ENCODE measurements at places on chromosomes 6 and 20. TPM values are rescaled to one million over a fixed set of nuclear protein-coding genes. Genes with fewer than 3 reads are reported as not detected.

GRM4 gene
- total RNA-seq, result not detected

RNF182 gene
- 0.37 TPM for total RNA-seq

NFYA gene
- total RNA-seq, result 8.4 TPM

C4B gene
- 121 TPM for total RNA-seq

RGS17 gene
- total RNA-seq, result 0.62 TPM

MDC1 gene
- 24.4 TPM for total RNA-seq

TRIM31 gene
- not detected for total RNA-seq

IBTK gene
- total RNA-seq, result 32.2 TPM

C20orf144 gene
- not detected for total RNA-seq

BTNL2 gene
- total RNA-seq, result not detected

DNA sequence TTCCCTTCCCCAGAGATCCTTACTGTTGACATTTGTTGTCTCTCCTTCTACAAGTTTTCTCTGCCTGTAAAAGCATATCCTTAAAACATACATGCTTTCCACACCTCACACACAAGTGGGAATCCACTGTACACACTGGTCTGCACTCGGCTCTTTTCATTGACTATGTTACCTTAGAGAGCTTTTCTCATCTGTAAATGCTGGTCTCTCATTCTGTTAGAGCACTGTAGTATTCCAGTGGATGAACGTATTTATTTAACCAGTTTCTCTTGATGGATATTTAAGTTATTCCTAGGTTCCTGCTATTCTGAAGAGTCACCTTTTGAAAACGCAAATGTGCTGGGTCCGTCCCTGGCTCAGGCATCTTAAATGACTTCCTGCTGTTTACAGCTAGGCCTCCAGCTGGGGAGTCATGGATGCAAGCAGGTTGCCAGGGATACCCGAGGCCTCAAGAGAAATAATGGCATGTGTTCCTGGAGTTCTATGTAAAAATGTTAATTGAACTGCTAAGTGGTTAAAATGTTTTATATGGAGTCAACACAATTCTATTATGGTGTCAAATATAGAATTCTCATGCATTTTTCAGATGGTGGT is 61.1 kb upstream of the TGM3 start:
- DNase-seq, result no peak

DNA sequence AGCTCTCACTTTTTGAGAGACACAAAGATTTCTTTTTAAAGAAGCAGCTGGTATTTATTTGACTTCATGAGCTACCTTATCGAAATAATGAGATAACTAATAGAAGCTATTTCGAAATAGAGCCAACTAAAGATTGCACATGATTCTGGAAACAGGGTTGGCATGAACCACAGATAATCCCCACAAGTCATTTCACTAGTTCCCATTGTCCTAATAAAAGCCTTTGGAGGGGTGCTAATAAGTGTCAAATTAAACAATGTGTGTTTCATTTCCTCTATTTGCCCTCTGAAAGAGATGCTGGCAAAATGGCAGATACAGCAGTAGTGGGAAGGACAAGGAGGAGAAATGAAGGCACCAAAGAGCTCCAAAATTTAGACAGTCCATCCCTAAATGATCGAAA is 78.6 kb upstream of the RIPOR2 start:
- no peak for DNase-seq

DNA sequence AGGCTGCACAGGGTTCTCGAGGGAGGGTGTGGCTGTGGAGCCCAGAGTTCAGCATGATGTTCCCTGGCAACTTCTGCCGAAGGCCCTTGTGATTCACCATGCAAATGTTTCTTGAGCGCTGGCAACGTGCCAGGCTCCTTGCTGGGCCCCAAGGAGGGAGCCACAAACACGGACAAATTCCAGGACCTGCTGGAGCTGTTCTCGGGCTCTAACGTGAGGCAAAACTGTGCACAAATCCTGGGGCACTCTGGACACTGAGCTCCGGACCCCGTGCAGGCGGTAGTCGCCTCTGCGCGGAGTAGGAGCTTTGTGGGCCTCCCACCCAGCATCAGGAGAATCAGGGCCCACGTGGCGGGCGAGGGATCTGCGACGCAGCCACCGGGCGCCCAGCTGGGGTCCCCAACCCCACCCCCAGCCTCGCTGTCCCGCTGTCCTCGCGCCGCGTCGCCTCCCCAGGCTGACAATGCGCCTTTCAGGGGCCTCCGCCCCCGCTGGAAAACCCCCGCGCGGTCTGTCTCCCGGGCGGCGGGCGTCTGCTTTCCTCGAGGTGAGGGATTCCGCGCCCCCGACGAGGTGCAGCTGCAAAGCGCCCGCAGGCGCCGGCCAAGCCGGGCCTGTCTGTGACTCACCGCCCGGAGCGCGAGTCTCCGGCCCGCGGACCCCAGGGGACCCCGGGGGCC is 31.7 kb upstream of the SCUBE3 start:
- peak; percentile 92 for DNase-seq

DNA sequence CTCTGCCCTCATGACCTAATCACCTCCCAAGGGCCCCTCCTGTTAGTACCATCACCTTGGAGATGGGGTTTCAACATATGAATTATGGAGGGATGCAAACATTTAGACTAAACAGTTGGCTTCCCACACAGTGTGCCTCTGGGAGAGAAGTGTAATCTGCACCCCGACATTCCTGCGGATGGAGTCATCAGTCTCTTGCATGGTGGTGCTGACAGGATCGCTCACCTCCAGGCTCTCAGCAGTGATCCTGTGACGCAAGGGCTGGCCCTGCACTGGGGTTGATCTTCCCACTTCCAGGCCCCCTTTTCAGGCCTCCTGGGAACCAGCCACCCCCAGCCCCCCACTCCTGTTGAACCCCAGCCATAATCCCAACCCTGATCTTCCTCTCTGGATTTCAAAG is 16.0 kb upstream of the PI16 start:
- DNase-seq, result no peak

- DNase-seq, result peak; percentile 3
These were observed 35.6 kb downstream of the SLC52A3 start for GRCh38 chr20:732727-733126.

- no peak for DNase-seq
These were observed 952 bp upstream of the BRPF3 start for GRCh38 chr6:36195471-36196112.

GRCh38 chr20:60001108-60001507 is 42.9 kb downstream of the CDH26 start:
- DNase-seq, result no peak

DNA sequence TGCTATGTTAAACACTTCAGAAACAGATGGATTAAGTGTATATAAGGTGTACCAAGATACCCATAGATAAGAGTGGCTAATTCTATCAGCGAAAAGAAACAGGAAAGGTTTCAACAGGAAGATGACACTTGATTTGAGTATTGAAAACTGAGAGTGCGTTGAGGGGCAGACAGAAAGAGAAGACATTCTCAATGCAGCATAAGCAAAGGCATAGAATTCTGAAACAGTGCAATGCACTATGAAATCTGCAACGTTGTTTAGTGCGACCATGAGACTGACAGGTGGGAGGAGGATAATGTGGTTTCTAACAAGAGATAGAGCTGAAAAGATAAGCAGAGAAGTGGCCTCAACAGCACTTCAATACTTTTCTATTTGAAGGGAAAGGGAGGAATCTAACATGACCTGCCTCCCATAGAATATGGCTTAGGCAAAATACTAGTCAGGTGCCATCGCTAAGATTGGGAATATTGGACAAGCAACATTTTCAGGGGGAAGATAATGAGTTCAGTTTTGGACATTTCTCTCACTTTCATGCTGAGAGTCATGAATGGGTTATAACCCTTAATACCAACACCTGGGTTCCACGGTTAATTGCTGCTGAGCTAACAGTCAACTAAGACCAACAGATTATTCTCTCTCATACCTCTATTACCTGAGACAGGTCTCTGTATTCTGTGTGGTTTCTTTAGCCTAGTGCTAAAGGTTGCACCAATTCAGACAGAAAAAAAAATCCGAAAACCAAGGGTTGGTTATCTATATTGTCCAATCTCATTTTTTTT is 312.9 kb upstream of the ARID1B start:
- DNase-seq, result no peak

GRCh38 chr20:56348305-56348693 is 10.5 kb upstream of the FAM210B start:
- DNase-seq, result no peak

DNA sequence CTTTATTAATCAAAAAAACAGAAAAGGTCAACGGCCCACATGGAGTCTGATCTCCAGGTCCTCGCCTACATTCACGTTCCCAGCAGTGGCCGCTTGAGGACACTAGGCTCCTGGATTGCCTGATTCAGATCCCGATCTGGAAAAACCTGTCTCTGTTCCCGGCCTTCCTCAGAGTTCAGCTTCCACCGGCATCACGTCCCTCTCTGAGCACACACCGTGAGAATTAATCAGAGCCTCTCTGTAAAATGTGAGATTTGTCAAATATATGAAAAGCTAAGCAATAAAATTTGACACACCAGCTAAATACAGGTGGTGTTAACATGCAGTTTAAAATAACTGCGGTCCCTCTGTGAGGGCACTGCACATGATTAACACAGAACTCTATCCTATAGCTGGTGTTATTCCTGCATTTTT is 122.8 kb upstream of the COL21A1 start:
- peak; percentile 87 for DNase-seq

- no peak for DNase-seq
These were observed 3.8 kb downstream of the MTCL3 start for GRCh38 chr6:127515234-127515793.

DNA sequence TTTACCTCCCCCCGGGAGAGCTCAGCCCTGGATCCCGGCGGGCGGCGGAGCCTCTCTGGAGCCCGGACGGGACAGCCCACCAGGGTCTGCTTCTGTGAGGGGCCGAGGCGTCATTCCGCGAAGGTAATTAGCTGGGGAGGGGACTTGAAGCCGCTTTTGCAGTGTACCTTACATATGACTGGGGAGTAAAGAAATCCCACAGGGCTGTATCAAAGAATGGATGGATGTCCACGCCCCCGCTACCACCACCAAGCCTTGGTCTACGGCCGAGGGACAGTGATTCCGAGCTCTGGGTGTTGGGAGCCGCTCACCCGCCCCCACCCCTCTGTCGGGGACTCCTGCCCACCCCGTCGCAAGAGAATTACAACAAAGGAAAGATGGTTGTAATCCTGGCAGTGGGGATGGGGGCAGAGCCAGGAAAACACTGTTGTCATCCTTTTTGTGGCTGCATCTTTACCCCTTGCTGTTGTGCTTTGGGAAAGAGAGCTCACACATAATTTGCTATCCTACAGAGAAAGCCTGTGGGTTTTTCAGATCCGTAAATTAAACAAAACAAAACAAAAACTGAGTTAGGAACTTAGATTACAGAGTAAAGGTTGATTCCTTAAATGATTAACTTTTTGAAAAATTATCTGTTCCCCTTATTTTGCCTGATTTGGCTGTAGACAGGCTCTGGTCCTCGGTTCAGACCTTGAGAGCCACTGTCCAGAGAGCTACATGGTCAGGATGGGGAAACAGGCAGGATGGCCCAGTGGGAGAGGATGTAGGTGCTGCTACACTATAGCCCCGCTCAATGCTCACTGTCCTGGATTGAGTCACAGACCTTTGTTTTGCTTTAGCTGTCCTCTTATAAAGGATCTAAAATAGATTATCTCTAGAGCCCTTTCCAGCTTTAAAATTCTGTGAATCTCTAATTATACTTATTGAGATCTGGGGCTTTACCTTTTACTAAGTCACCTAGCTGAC is 997 bp upstream of the FBXO30 start:
- peak; percentile 81 for DNase-seq

GRCh38 chr6:111781041-111781708 is 92.1 kb downstream of the FYN start:
- no peak for DNase-seq

DNA sequence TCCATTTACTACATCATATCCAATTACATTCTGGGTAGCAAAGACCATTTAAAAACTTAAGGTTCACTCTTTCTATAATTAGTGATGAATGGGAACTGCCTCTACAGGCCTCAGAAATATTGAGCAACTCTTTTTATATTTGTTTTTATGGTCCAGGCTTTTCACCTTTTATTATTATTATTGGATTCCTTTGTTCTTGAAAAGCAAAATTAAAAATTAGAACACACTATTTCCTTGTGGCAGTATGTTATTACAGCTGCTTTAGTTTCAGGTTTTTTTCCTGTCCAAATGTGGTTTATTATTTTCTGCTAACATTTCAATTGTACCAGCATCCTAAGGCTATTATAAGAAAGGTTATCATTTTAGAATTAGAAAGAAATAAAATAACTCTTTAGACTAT is 150.1 kb downstream of the FARS2 start:
- no peak for DNase-seq

- no peak for DNase-seq
These were observed 160.2 kb downstream of the MTFR2 start for GRCh38 chr6:136089876-136090275.

- DNase-seq, result no peak
These were observed 164.1 kb upstream of the JAG1 start for GRCh38 chr20:10837901-10838300.

DNA sequence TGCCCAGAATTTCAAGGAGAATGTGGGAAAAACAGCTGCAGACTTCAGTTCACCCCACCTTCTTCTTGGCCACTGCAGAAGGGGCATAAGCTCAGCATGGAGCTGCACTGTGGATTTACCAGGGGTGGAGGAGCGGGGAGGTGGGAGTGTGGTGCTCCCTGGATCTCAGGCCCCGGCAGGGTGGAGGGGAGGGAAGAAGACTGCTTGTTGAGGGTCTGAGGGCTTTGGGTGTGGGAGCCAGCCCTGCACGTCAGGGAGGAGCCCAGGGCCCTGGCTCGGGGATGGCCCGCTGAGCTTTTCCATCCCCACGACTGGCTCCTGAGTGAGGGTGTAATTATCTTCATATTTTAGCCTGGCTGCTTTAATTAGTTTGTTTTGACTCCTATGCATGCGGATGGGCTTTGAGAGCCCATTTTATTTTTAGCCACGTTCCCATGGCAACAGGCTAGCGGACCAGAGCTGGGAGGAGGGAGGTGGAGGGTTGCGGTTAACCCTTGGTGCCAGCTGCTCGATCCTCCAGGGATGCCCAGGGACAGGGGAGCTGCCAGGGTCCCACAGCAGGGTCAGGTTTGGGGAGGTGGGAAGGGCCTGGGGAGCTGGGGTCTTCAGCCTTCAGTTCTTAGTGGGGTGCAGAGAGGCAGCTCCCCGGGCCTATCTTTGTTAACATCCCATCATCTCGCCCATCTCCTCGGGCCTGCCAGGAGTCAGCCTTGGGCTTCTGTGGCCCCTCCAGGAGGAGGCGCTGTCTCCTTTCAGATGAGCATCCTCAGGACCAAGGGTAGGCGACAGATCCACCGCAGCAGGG is 68.2 kb downstream of the RAB44 start:
- peak; percentile 94 for DNase-seq

GRCh38 chr20:15235471-15236198 is 898.2 kb upstream of the FLRT3 start:
- no peak for DNase-seq

- DNase-seq, result no peak
These were observed 25.7 kb downstream of the WFDC3 start for GRCh38 chr20:45765980-45766379.

GRCh38 chr6:28898710-28898965 is 25.1 kb downstream of the TRIM27 start:
- no peak for DNase-seq

- peak; percentile 93 for DNase-seq
These were observed at the start of gene SLCO4A1 for GRCh38 chr20:62642051-62642665. TSS of gene SLCO4A1 (plus strand) at chr20:62642503. CDS start at chr20:62656455, 13,952 bp downstream.

DNA sequence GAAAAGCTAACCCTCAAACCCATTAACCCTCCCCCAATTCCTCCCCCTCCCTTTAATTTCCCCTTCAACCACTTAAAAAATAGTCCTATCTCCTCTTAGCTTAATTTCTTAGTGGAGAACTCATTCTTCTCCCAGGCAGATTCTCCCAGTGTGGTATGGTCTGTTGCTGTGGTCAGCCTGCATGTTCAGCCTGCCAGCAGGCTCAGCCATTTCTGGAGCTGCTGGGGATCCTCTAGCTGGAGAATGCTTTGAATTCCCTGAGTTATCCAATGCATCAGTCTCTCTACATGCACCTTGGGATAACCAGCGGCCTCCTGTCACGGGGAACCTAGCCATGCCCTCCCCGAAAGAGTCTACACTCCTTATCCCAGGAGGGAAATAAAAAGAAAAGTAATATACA is 375.4 kb upstream of the RSPO3 start:
- DNase-seq, result no peak

All from posterior vena cava (tissue), 2 donors.